ENCODE measurements at places on chromosomes 1 and 21. TPM values are rescaled to one million over a fixed set of nuclear protein-coding genes. Genes with fewer than 3 reads are reported as not detected.

OR2L3 gene
- total RNA-seq, result not detected

C1orf94 gene
- total RNA-seq, result not detected

COL9A2 gene
- 4.6 TPM for total RNA-seq

NBPF9 gene
- total RNA-seq, result 13.6 TPM

SLC5A9 gene
- not detected for total RNA-seq

GJA9 gene
- total RNA-seq, result not detected

TPTE gene
- not detected for total RNA-seq

AGL gene
- total RNA-seq, result 17.7 TPM

CFHR2 gene
- not detected for total RNA-seq

CTH gene
- 20.9 TPM for total RNA-seq

FCER1G gene
- 1.1 TPM for total RNA-seq

EIF3I gene
- 387 TPM for total RNA-seq

SPRR2E gene
- not detected for total RNA-seq

ESRRG gene
- not detected for total RNA-seq

L1TD1 gene
- not detected for total RNA-seq

NID1 gene
- total RNA-seq, result 0.08 TPM

CR1L gene
- total RNA-seq, result not detected
